Putamen (tissue), 1 donor: ENCODE measurements at places on chromosomes 7 and 10.

DNA sequence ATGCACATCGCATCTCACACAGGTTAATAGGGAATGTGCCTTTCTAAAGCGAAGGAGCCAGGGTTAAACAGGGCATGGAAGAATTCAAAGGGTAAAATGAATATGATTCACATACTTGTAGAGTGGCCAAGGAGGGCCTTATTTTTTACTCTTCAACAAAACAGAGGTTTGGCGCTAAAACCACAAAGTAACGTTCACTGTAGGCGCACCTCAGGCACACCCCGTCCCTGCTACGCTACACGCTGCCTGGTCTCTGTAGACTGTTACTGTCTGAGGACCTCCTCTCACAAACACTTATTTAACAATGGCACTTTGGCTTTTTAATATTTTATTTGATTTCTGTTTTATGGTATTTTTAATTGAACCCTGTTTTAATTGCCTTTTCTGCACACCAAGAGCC is 462.1 kb upstream of the GALNT17 start:
- no peak for DNase-seq

DNA sequence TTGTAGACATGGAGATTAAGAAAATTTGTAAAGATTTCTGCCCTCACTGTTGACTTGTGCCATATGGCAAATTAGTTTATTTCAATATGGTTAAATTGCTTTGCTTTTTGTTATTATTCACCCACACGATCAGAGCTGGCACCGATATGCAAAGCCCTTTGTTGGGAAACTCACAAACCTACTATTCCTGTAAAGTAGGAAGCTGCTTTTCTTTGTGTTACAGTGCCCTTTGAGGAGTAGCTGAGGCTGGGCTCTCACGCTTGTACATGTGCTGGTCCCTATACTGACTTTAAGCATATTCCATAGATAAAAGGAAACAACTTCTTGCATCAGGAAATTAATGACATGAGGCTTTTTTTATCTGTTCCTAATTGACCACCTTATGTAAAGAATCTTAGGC is 17.6 kb upstream of the AOAH start:
- DNase-seq, result no peak

DNA sequence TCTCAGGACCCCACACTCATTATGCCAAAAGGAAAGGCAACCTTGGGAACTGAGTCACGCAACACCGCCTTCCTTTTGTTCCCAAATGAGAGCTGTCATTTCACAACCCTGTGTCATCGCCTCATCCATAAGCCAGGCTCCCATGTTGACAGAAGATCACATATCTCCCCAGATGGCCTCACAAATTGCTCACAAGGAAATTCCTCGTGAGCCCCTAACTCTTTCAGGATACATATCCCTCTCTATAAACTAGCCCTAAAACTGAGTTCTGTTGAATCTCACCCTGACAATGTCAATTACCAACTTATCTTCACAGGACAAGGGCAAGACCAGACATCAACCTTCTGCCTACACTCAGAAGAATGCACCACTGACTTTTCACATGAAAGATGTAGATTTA is 22.6 kb downstream of the CCDC3 start:
- DNase-seq, result no peak

GRCh38 chr10:94092848-94093247 is 99.1 kb downstream of the PLCE1 start:
- no peak for DNase-seq
